T-helper 2 cell treated with Interferon-gamma antibody and Interleukin-4, amounts not matched to agents 5 μg/mL and 100 μg/mL, for 36 hours (primary cell): ENCODE measurements at places on chromosomes 16 and 17.

DNA sequence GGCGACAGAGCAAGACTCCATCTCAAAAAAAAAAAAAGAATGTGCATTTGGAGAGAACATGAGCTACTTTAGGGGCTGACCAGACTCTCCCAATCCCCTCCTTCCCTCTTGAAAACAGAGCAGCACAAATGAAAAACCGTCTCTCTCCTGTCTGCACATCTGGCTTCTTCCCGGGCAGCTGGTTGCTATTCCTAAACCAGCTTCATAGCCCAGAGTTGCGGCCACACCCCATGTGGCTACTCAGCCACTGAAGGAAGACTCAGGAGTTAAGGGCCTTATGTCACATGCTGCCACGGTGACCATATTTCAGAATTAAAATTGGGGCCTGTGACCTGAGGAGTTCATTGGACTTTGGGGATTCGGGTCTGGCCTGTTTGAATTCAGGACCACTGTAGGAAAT lies 48.3 kb downstream of the KATNIP start:
- no peak for DNase-seq

- DNase-seq = no peak
These were observed at the start of gene MAP3K14 for GRCh38 chr17:45316434-45317110. MAP3K14 (minus strand) TSS chr17:45317020; CDS start chr17:45290745, 26,275 bp downstream.

DNA sequence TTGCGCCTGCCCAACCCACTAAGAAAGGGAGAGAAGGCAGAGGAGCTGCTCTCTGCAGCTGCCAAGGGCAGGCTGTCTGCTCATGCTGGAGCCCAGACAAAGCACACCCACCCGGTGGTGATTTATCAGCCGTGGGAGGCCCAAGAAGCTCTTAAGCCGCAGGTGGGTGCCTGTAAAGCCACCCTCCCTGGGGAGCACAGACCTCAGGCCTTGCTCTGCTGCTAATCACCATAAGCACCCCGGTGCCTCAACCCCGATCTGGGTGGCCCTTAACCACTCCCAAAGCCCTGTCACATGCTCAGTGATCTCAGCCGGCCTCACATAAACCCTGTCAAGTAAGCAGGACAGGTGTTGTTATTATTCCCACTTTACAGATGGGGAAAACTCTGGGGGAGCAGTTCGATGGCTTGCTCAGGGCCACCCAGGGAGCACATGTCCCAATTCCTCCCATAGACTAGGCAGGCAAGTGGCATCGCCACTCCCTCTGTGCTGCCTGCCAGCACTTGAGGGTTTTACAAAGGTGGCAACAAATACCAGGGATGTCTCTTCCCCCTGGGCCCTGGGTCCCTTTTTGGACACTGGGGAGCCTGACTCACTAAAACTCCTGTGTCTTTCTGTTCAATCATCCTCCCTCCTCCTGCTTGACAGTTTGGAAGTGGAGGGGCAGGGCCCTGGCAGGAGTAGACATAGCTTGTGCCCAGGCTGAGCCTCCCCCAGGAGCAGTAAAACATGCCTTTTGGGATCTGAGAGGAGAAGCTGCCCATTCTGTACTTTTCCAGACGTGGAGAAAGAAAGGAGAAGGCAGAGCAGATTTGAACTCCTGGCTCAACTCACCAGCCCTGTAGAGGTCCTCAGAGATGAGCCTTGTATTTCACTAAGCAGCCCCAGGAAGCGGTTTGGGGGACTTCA lies 299.3 kb downstream of the SOX9 start:
- DNase-seq = no peak

GRCh38 chr17:42577140-42577531 lies 393 bp downstream of the PSMC3IP start:
- DNase-seq = no peak

DNA sequence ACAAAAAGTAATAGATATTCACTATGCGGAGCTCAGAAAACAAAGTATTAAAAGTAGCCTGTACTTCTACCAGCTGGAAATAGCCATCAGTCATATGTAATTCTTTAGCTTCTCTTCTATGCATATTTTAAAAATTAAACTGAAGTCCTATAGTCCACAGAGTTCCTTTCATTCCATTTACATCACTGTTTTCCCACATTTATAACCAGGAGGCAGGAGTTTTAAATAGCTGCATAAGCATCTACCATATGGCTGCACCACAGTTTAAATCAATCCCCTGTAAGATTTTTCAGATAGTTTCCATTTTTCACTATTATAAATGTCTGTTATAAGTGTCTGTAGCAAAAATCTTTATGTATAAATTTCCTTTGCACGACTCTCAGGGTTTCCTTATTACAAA lies 45.1 kb downstream of the ZFHX3 start:
- no peak for DNase-seq

DNA sequence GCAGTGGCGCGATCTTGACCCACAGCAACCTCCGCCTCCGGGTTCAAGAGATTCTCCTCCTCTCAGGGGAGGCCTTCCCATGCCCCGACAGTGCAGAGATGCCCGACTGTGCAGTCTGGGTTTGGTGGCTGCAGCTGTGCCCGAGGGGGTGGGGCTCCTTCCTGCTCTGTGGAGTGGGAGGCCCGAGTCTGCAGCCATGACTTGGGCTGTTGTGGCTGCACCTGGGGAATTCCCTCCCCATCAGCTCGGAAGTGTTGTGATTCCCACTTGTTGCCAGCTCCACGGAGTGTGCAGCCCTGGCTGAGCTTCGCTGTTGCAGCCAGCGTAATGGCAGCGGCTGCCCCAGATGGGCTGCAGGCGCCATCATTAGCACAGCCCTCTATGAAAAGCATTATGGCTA lies 66.4 kb upstream of the SMIM36 start:
- DNase-seq = peak; percentile 9

- no peak for DNase-seq
These were observed 74.7 kb downstream of the RPA1 start for GRCh38 chr17:1904273-1905182.

DNA sequence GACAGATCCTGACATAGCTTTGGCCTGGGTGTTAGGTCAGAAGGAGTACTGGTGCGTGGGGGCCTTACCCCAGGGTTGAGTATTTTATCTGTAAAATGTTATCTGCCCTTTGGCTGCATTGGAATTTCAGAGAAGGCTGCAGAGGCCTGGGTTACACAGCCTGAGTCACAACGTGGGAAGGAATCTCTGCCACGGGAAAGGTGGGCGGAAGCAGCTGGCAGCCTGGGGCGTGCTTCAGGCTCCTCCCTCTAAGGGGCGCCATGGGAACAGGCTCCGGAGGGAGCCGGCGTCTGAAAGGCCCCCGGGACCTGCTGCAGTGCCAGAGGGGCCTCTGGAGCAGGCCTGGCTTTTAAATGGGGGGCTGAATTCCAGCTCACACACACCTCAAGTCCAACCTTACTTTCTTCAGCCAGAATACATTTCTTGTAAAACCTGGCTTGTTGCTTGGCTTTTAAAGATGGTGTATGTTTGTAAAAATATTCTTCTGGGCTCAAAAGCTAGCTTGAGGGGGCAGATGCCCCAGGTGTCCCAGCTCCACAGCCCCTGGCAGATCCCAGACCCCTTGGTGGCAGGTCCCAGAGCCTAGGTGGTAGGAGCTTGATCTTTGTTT lies 142.2 kb downstream of the RAB11FIP4 start:
- peak; percentile 36 for DNase-seq

- no peak for DNase-seq
These were observed 7.9 kb upstream of the RNF222 start for GRCh38 chr17:8405499-8406016.

DNA sequence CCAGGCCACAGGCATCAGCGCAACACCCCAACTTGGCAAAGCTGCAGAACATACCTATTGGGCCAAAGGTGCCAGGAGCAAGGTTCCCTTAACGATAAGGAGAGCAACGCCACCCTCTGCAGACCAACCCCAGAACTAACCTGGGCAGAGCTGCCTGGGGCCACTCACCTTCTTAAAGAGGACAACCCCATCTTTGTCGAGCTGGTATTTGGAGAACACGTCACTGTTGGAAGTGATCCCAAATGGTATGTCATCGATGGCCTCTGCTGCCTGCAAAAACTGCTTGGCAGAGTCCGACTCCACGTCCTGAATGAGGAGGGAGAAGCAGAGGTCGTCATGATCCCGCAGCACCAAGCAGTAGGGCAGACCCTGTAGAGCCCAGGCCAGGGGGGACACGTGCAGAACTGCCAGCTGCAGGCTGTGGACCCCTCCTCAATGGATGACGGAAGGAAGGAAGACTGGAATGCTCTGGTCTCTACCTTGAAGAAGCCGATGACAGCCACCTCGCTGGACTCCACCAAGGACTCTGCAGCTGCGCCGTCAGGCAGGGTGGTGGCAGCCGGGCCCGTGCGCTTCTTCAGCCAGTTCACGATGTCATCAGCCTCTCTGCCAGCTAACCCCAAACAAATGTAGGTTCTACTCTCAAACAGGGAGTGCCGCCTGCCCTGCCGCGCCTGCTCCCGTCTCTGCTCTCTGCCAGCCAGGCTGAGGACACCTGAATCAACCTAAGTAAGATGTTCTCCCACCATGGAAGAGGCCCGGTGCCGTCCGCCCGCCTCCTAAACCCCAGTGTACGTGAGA lies 5.2 kb downstream of the P4HB start:
- DNase-seq = no peak

- DNase-seq = no peak
These were observed 7.1 kb upstream of the BAHCC1 start for GRCh38 chr17:81388091-81388611.

GRCh38 chr17:40447806-40448205 lies 4.6 kb downstream of the IGFBP4 start:
- no peak for DNase-seq

- DNase-seq = no peak
These were observed 688 bp downstream of the CA10 start for GRCh38 chr17:52157603-52158449.

GRCh38 chr16:85461022-85461813 lies 151.9 kb upstream of the GSE1 start:
- DNase-seq = no peak

DNA sequence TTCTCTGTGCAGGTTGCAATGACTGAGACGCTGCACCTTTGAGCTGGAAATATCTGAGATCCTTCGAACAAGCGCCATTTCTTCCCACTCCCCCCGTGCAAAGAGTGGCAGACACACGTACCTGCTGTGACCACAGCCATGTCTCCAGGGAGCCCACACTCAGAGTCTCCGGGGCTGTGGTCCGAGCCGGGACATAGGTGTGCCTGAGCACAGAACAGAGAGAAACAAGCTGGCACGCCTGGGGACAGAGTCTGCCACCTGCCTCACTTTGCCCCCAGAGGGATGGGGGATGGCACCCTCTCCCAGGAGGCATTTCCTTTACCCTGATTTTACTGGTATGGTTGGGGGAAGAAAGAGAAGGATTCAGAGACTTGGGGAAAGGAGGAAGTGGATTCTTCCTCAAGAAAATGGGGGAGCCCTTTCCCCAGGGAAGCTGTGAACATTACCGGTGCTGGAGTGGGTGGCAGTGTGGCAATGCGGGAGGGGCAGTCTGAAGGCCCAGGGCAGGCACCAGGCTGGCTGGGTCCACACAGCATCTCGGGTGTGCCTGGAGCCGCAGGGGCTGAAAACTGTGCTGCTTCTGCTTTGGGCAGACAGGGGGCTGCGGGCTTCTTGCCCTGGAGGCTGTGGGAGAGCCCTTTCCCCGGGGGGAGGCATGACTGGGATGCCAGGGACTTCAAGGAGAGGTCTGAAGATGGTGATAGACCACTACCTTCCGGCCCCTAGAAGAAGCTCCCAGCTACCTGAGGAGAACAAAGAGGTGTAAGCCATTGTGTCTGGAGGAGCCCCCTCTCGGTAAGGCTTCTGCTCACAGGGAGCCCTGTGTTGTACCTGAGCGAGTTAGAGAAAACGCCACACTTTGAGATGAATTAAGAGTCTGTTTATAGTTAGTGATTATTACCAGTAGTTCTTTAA lies 6.6 kb upstream of the PIK3R6 start:
- DNase-seq = no peak

DNA sequence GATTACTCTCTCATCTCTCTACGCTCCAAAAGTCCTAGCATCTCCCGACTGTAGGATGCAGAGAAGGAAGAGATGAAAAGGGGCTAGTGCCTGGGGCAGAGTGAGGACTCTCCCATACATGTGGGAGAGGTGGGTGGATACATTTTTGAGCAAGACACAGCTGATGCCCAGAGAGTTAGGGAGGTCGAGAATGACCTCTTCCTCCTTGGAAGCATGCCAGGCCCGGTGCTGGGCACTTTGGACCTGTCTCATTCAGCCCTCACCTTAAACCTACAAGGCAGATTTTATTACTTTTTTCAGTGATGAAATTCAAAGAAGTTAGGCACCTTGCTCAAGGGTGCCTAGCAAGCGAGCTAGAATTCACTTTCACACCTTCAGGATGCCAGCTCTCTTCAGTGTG lies 38.2 kb downstream of the WSCD1 start:
- no peak for DNase-seq

DNA sequence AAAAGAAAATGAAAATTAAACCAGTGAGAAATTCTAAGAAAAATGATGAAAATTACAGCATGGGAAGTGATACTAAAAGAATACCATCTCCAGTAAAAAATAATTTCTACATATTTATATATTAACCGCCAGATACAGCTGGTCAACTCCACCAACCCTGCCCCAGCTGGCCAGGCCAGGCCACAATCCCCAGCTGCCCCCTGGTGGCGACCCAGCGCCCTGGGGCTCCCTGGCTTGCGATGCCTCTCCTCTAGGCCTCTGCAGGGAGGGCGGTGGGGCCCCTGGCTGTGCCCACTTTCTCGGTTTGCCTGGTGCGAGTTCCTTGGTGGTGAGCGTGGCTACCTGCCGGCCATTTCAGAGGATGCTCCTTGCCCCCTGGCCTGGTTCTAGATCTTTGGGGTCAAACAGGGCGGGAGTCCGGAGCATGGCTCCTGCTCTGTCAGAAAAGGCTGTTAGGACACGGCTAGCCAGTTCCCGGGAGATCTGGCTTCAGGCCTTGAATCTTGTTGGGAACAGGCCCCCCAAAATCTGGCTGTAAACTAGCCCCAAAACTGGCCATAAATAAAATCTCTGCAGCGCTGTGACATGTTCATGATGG lies 14.5 kb downstream of the GLIS2 start:
- DNase-seq = peak; percentile 56

- DNase-seq = no peak
These were observed at the start of gene JPH3 for GRCh38 chr16:87602001-87602775. JPH3 (plus strand) TSS chr16:87602508; CDS start chr16:87603147, 639 bp downstream.

DNA sequence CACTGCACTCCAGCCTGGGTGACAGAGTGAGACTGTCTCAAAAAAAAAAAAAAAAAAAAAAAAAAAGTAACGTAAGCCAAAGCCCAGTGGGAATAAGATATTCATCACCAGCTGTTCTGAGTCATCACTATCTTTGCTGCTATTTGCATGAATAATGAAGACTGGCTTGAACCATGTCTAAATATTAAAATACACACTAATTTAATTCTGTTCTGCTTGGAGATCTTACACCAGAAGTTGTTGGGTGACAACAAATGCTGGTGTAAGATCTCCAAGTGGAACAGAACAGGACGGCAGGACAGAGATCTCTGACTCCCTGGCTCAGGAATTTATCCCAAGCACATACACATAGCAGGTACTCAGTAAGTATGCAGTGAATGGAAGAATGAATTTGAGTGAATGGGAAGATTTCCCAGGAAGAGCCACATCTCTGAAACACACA lies 19.6 kb downstream of the DNAH17 start:
- no peak for DNase-seq
